B cell (primary cell): ENCODE measurements at places on chromosomes 16 and 17. TPM values are rescaled to one million over a fixed set of nuclear protein-coding genes. Genes with fewer than 3 reads are reported as not detected.

The ANKS3 gene
- polyA plus RNA-seq, result 26.5 and 38.4 TPM in 2 replicates

The HS3ST4 gene
- polyA plus RNA-seq, result not detected in 2 replicates

The CCDC92B gene
- polyA plus RNA-seq, result 0.04 TPM in 1 of 2 replicates, not detected in the other

The CLEC18C gene
- polyA plus RNA-seq, result 0.50 and 0.88 TPM in 2 replicates

The RIPOR1 gene
- polyA plus RNA-seq, result 124 and 177 TPM in 2 replicates

The CTRB1 gene
- polyA plus RNA-seq, result not detected in 2 replicates
